ENCODE measurements at places on chromosomes 6 and 20.

DNA sequence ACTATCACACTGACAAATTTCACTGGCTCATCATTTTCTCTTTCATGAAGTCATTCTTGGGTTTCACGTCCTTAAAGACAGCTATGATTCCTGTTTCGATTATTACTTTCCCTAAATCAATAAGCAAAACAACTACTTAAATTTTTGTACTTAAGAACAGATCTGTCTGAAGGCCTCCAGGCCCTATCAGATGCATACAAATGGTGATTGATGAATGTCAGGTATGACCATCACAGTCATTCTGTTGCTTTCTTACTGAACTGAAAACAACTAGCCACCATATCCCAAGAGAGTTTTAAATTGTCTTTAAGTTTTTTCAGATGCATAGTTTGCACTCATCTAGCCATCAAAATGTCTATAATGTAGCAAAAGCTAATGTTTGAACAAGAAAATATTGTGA is 20.9 kb upstream of the HTR1E start:
- no peak for DNase-seq

- no peak for DNase-seq
Measured at GRCh38 chr6:11155589-11155988, 44.1 kb upstream of the ERVFRD-1 start.

DNA sequence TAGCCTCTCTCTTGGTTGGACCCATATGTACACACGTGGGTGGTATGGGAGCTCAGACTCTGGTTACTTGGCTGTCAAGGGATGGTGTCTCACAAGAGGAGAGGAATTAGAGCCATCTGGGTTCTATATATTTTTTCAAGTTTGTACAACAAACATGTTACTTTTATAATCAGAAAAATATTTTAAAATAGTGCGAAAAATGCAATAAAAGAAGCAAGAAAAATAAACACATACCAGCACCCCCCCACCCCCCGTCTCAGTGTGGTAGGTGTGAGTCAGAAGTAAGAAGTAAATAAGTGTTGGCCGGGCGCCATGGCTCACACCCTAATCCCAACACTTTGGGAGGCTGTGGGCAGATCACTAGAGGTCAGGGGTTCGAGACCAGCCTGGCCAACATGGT is 2.1 kb upstream of the TIAM2 start:
- DNase-seq, result no peak

DNA sequence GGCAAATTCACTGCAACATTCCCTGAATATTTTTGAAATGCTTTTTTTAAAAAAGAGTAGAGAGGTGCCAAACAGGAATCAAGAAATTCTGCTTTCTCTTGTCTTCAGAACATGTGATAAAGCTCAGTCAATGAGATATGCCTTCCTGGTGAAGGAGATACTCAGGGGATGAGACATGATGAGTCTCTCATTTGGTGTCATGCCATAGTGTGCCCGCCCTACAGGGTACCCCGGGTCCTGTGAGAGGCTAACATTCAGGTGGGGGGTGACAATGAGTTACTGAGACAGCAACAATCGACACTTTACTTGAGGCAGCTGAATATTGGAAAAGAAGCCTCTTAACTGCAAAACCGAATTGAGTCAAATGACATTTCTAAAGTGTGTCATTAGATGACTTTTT is 6.7 kb downstream of the CCR6 start:
- no peak for DNase-seq

- DNase-seq, result no peak
Measured at GRCh38 chr6:113719545-113719944, 137.6 kb upstream of the MARCKS start.

All from left ventricle myocardium superior (tissue), 1 donor.